Activated T-cell treated with anti-CD3 and anti-CD28 coated beads for 24 hours (primary cell): ENCODE measurements at places on chromosomes 2 and 18.

- DNase-seq, result no peak
These were observed 472.0 kb downstream of the DCDC2C start for GRCh38 chr2:4175343-4175742.

DNA sequence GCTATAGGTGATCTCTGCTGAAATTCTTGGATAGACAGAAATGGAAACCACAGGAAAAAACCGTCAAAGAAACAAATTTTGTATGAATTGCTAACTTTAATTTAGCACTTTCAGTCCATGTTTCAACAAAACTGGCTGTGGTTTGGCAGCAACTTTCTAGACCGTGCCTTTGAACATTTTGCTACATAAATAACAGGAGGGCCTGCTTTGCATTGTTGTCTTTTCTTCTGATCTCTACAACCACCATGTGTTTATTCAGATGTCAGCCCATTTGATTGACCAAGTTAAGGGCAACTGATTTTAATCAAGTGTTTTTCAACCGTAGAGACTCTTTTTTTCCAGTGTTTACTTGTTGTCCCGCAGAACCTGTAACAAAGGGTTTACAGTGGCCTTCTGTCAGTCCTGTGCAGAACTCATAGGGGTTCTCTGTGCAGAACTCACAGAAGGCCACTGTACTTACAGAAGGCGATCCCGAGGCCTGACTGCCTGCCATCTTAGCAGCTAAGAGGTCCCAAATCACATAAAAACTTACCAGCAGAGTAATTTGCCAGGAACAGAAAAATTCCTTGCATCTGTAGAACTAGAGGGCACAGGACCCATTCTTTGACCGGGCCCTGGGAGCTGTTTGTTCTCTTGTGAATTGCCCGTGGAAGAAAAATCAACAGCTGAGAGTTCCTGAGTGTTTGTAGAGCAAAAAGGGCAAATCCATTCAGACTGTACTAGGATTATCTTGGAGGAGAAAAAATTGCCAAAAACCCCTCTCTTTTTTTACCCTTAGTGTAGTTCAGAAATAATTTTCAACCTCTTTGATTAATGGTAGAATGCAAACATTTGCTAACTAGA, 120.6 kb downstream of the PRKRA start:
- DNase-seq, result no peak

DNA sequence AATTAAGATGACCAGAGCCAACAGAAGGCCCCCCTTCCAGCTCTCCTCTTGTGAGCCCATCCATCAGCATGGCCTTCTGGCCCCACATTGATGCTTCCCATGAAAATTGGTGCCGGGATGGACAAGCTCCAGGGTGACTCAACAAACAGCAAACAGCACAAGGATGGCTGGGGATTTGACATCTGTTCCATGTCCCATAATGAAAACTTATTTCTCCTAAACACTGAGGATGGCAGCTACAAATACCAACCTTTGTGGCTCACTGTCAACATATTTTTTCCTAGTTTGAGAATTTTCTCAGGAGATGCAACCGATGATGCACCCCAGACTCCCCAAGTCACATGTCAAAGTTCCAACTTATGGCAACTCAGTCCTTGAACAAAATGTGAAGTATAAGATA, 169.6 kb upstream of the SIX2 start:
- no peak for DNase-seq

DNA sequence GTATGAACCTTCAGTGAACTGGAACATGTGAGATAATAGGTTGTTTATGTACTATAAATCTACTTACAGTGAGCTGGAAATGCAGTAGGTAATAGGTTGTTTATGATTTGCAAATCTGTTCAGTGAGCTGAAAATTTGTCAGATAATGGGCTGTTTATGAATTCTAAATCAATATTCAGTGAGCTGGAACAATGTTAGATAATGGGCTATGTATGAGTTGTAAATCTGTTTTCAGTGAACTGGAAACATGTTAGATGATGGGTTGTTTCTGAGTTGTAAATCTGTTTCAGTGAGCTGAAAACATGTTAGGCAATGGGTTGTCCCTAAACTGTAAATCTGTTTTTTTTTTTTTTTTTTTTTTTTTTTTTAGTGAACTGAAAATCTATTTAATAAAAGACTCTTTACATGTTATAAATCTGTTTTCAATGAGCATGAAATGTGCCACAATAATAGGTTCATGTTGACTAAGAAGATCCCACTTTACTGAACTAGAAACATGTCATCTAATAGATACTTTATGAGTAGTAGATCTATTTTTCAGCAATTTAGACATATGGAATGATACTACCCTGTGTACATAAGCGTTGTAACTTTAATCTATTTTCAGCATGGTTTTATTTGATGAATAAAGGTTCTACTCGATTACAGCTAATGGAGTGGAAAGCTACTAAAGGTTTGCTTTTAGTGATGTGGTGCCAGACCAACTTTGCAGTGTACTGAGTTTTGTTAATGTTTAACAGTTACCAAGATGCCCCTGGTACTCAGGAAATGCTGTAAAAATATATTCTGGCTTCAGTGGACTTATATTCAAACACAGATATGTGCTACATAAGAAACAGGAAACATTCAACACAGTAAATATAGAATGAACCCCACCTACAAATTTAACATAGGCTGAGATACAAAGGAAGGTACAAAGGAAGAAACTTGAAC, 1471.8 kb downstream of the LRP1B start:
- no peak for DNase-seq

DNA sequence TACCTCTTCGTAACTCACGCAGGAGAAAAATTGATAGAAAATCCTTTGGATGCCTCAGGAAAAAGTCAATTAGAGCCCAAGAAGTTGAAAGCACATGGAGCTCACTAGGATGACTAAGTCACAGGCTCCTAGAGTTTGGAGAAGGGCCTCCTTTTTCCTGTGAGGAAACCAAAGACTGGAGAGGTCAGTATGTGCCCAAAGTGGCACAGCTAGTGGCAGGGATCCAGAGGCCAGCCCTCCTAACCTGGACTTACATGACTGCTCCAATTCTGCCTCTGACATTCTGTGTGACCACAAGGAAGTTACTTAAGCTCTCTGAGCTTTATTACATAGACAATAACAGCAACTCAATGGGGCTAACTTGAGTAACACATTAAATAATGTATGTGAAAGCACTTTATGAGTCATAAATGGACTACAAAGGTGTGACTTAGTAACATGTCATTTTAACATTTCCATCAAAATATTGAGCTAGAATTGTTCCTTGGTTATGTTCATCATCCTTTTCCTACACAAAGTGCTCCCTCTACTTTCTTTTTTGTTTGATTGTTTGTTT, 91.6 kb downstream of the DHRS9 start:
- no peak for DNase-seq
